Left lobe of liver (tissue), 2 donors: ENCODE measurements at places on chromosomes 1 and 21.

DNA sequence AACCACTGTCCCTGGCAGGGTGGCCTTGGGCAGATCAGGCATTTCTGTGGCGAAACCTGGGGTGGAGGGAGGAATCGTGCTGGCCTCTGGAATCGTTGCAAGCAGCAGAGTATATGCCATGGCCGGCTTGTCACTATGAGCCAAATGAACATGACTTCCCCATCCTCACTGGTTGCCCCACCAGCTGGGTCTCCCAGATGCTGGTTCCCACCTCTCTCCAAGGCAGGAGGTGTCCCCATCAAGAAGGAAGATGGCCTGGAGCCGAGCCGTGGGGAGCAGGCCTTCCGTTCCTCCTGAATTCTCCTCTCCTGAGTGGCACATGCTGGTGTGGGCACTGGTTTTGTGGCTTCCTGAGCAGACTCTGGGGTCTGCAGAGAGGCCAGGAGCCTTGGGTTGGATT lies 60.2 kb upstream of the ACTRT2 start:
- DNase-seq: no peak

- no peak for DNase-seq
Measured at GRCh38 chr1:208004851-208005250, 93.9 kb upstream of the CD34 start.

DNA sequence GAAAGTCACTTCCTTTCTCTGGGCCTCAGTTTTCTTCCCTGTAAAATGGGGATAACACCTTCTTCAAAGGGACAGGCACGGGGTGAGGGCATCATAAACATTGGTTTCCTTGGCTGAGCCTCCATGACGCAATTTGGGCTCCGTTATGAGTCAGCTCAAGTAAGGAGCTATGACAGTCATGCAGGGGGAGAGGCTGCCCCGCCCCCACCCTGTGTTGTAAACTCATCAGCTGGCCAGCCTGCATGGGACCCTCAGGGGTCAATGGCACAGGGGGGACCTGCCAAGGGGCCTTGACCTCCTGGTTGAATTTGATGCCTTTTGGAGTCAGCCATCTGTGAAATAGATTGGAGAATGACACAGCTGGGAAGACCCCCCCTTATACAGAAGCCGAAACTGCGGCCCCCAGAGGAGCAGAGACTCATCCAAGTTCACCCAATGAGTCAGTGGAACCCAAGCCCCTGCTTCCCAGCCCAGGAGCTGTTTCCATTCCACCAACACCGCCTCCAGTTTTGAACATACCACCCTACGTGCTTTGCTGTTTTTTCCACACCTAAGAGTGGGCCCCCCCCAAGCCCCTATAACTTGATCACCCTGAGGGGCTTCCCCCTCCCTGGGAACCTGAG lies 36.8 kb upstream of the RUNX3 start:
- no peak for DNase-seq

GRCh38 chr1:184509105-184509504 lies 122.3 kb downstream of the C1orf21 start:
- no peak for DNase-seq

DNA sequence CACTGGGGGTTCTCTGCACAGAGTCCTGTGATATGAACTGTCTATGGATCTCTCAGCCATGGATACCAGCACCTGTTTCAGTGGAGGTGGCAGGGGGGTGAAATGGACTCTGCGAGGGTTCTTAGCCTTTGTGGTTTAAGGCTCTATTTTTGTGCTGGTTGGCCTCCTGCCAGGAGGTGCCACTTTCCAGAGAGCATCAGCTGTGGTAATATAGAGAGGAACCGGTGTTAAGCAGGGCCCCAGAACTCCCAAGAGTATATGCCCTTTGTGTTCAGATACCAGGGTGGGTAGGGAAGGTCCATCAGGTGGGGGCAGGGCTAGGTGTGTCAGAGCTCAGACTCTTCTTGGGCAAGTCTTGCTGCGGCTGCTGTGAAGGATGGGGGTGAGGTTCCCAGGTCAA lies 330.0 kb upstream of the PLD5 start:
- DNase-seq: no peak

DNA sequence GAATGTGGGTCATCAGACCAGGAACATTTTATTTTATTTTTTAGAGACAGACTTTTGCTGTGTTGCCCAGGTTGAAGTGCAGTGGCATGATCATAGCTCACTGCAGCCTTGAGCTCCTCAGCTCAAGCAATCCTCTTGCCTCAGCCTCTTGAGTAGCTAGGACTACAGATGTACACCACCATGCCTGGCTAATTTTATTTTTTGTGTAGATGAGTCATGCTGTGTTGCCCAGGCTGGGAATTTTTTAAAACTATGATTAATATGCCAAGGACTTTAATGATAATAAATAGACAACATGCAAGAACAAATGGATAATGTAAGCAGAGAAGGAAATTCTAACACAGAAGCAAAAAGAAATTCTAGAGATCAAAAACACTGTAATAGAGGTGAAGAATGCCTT lies 142.4 kb downstream of the AK5 start:
- DNase-seq: no peak

DNA sequence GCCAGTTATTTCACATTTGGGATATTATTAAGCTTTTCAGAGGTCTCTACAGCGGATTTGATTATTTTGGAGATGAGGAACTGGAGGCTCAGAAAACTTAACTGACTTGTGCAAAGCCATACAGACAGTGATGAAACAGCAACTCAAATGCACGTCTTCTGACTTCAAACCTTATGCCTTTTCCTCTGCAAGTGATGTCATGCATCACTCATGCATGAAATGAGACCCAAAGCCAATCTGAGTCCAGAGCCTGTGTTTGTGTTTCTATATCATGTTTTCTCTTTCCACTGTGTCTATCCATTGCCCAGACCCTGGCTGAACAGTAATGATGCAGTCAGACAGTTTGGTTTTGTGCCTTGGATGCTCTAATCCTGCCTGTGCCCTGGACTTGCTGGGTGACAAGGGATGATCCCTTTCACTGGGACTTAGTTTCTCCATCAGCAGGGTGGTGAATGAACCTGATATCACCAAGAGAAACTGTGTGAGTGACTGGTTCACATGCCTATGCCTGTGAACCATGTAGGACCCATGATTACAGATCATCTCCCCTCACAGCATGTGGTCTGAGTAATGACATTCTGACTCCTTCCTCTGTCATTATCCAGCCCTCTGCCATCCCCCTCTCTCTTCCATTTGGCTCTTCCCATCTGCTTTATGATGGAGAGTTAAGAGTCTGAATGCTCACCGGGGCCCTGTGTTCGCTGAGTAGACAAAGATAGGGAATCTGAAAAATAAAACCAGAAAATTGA lies 33.4 kb downstream of the SLAMF6 start:
- no peak for DNase-seq

DNA sequence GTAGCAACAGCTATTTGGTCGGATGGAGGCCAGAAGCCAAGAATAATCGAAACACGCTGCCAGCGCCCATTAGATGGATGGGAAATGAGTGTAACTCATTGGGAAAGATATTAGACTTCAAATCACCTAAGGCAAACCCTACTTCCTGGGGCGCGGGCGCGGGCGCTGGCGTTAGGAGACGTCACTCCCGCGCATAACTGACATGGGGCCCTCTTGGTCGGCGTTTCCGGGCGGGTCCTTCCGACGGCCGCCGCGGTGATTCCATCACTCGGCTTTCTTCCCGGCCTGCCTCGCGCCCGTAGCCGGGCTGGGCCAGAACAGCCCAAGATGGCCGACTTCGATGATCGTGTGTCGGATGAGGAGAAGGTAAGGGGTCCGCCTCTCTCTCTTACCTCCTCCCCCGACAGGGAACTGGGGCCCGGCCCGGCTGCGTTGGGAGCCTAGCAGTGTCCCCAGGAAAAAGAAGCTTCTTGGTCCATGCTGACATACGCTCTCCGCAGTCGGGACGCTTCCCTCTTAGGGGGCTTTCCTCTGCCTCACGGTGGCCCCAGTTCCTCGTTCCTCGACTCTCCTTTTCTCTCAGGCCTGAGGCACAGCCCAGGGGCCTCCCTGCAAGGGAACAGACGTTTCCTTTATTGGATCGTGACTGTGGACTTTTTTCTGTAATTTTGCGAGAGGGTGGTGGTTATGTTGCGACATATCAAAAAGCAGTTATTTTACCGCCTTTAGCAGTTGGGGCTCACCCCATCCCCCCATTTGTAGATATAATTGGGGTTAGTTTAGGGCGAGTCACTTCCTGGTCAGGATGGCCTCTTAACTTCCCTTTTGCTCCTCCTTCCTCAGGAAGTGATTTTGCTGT lies at the start of gene CAPZA1:
CAPZA1 (plus strand) TSS at position 315 of the 859 bp plus-strand sequence; CDS start at position 328, 13 bp downstream.
- DNase-seq: peak; percentile 93

DNA sequence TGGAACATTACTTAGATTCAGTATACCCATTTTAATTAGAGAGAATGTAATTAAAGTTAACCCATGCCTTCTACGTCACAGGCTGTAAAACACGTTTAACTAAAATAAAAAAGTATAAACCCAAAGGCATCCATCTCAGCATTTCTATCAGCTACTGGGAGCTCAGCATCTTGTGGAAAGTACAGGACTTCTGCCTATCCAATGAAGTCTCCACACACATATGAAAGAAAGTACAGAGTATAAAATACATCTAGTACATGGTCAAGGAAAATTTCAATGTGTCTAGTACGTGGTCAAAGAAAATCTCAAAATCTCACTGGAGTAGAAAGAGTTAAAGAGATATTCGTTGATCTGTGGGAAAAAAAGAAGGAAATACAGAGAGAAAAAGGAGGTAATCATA lies 141.4 kb upstream of the ZNHIT6 start:
- DNase-seq: no peak

DNA sequence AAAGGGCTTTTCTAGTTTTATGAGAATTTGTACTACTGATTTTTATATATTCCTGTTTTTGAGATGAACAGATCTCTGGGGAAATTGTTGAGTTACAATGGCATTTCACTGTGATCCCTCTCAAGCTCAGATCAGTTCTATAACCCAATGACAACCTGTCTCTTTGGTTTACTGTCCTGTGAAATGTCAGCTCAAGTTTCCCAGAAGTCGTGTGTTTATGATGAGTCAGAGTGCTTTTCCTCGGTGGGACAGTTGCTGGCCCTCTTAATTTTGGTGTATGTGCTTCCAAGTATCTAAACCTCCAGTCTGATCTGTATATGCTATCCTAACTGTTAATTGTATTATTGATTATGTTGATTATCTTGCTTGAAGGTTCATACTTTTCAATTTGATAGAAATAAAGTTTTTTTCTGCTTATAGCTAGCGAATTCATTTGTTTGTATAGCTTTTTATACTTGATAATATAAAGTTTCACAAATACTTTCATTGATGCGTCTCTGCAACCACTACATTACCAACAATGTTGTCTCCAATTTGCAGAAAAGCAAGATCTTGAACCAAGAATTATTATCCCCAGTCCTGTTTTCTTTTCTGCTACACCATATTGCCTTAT lies 77.5 kb upstream of the DNAJC6 start:
- no peak for DNase-seq

DNA sequence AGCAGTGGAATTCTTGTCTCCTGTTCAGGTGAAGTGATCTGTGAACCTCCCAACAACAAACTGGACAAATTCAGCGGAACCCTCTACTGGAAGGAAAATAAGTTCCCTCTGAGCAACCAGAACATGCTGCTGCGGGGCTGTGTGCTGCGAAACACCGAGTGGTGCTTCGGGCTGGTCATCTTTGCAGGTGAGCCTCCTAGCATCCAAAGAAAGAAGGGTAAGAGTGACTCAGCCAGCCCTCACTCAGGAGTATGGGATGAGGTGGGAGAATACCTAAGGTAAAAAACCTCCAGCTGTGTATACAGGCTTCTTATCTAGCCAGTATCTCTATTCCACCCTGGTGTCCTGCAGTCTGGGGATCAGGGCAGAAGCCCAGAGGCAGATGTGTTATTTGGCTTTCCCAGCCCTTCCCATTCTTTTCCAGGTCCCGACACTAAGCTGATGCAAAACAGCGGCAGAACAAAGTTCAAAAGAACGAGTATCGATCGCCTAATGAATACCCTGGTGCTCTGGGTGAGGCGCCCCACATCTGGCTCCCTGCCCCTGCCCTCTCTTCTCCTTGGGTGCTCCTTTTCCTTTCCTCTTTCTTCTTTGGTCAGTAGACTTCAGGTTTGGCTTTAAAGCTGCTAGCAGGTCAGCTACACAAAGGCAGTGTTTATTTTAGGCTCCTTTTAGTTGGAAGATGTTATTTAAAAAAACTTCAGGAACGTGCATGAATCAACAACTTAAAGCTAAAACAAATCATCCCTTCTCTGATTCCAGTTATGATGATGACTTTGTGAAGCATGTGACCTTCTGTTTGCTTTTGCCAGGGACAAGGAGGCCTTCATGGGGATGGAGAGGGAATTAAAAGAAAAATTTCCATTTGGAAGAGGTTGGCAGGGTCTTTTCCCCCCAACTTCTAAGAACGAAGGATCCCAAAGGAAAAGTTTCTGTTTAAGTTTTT lies 9.0 kb downstream of the ATP8B2 start:
- peak; percentile 72 for DNase-seq

DNA sequence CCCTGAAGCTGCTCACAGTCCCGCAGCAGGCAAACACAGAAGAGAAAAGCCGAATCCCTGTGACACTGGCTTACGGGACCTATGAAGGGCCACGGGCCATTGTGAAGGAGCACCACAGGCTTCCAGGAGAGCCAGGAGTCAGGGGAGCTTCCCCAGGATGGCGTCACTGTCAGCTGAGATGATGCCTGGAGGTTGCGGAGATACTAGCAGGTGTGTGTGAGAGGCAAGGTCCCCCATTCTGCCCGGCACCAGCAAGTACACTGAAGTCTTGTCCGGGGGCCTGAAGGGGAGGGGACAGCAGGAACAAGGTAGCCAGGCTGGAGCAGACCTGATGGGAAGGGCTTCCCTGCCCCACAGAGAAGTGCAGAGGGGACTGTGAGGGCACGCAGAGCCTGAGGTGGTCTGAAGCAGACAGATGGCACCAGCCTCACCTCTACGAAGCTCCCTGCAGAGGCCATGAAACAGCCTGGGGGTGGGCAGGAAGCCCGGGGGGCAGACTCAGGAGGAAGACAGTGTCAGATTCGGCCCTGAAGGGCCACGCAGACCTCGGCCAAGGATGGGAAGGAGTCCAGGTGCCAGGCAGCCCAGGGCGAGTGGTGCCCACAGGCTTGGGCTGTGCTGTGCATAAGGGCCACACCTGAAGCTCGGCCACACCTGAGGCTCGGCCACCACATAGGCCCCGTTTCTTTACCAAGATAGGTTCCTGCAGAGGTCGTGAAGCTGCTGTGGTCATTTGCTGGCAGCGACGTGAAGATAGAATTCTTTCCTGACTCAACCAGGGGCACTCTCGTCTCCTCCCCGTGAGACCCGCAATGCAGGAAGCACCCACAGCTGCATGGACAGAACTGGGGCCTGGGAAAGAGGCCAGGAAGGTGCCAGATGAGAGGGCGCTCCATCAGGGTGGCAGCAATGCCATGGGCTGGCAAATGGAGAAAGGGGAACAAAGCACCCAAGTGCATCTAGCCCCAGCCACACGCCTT lies 10.1 kb downstream of the TCP10L start:
- no peak for DNase-seq

DNA sequence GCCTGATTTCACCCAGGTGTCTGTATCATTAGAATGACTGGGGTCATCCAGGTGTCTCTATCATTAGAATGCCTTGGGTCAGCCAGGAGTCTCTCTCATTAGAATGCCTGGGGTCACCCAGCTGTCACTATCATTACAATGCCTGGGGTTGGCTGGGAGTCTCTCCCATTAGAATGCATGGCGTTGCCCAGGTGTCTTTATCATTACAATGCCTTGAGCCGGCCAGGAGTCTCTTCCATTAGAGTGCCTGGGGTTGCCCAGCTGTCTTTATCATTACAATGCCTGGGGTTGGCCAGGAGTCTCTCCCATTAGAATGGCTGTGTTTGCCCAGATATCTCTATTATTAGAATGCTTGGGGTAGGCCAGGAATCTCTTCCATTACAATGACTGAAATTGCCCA lies 61.6 kb downstream of the RNF187 start:
- no peak for DNase-seq
